ENCODE measurements at places on chromosomes 6 and 20.

DNA sequence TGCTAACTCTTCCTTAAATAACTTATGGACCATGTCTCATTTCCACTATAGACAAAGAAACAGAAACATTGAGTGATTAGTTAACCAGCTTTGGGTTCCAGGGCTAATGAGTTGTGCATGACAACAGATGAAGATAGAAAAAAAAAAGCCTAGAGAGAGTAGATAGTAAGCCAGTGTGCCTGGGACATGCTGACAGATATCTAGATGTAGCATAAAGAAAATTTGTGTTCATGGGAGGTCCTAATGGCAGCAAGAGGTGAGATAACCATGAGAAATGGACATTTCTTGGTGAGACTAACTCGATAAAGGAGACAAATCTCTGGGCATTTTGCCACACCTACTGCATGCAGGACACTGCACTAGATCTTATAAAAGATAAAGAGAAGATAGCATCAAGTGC is 2.8 kb upstream of the BTN3A3 start:
- DNase-seq = no peak

GRCh38 chr20:25065625-25066338 is 7.8 kb upstream of the ACSS1 start:
- DNase-seq = peak; percentile 25

DNA sequence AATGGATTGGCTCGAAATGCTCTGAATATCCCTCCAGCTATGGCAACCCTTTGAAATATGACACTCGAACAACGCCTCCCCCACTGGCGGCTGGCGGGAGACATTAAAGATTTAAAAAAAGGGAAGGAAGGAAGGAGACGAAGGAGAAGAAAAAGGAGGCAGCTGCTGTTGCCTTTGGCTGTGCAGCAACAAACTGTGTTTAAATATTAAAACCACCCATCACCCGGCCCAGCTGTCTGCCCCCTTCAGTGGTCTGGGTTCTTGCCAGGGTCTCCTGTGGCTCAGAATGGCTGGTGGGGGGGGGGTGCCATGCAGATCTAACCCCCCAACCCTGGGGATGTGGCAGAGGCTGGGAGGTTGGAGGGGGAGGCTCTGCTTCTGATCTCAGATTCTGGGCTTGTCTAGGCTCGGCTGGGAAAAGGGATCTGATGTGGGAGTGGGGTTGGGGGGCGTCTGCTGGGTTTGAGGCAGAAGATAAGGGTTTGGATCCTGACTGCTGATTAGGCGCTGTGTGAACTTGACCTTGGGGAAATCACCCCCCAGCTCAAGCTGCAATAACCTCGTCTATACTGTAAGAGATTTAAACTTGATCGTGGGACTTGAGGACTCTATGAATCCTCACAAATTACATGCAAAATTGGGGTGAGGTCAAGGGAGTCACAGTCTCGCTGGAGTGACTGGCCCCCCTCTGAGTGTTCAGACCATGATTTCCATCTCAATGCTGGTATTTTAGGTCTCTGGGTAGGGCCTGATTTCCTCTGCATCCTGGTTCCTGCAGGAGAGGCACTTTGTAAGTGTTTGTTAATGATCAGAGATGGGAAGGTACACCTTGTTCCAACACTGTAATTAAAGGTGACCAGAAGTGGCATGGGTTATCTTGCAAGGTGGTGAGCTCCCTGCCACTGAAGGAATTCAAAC is 40.3 kb upstream of the BLCAP start:
- peak; percentile 31 for DNase-seq

DNA sequence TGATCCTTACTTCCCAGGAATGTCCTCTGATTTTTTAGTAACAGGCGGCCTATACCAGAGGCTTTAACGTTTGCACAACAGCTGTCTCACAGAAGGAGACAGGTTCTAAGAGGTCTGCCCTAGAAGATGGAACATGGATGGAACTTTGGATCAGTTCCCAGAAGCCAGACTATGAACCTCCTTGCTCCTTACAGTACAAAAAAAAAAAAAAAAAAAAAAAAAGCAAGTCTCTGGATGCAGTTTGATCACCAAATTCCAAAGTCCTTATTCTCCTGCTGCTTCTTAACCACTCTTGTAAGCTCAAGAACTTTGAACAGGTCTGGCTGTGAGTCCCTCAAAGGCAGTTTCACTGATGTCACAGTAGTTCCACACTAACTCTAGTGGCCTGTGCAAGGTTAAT is 2.0 kb upstream of the TRMT11 start:
- DNase-seq = no peak

DNA sequence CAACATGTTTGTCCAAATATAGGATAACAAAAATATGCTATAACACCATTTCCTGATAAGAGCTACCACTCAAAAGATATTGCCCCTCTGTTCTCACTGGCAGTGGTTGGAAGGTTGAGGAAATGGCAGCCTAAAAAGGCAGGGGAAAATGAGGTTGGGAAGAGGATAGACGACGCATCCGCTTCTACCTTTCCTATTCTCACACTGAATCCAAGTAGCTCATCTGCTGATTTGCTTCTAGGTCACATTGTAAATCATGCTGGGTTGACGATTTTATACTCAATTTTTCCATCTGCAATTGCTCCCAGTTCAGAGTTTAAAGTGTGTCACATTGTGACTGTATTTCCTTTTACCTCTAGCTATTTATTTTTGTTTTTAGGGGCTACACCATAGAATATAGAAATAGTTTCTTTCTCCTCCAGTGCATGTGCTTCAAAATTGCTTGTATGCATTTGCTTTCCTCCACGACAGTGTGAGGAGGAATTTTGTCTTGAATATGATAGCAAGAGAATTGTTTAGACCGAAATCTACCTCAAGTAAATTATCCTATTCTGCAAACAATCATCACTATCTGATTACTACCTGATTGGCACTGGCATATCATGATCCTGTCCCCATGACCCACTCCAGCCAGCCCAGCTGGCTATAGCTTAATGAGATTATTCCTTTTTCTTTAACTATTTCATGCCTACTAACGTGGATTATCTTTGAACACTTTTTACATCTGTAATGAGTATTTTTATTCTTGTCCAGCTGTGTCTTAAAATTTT is 179.6 kb upstream of the RAB32 start:
- DNase-seq = no peak

GRCh38 chr20:54502179-54502578 is 26.8 kb downstream of the DOK5 start:
- no peak for DNase-seq

GRCh38 chr6:20763296-20763695 is 229.0 kb downstream of the CDKAL1 start:
- no peak for DNase-seq

DNA sequence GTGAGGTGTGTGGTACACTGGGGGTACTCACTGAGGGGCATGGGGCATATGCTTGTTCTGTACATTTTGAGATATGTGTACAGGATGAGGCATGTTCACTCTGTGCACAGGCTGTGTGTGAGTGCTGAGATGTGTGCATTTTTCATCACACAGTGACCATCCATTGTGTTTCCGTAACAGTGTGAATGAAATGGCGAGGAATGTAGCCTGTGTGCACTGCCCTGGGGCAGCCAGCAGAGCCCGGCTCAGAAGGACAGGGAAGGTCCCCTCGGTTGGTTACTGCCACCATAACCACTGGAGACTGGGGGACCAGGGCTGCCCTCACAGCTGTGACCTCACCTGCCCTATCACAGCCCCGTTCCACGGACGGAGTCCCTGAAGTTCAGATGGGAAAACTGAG is 106.2 kb upstream of the MYL9 start:
- no peak for DNase-seq

DNA sequence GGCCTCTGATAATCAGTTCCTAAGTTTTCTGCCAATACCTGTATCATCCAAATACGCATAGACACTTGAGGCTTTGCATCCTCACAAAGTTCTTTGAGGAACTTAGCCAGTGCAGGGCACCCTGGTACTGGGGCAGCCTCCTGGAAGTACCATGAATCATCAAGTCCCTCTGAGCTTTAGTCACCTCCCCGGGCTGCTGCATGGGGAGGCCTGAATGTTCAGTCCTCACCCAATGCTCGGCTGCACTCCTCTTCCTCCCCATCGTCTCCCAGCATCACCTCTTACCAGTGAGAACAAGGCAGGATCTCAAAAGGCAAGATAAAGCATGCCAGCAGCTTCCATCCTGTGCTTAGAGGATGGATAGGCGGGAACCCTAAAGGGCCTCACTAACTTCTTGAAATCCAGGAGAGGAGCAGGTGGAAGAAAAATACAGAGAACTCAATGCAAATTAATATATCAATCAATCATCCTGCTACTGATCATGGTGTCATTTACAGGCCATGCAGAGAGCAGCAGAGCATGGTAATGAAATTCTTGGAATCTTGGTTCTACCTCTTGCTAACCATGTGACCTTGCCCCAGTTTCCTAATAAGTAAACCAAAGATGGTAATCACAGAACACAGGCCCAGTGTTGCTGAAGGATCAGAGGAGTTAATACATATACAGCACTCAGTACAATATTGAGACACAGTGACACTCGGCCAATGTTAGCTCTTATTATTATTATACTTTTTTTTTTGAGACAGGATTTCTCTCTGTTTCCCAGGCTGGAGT is 4.7 kb upstream of the CCN6 start:
- no peak for DNase-seq

DNA sequence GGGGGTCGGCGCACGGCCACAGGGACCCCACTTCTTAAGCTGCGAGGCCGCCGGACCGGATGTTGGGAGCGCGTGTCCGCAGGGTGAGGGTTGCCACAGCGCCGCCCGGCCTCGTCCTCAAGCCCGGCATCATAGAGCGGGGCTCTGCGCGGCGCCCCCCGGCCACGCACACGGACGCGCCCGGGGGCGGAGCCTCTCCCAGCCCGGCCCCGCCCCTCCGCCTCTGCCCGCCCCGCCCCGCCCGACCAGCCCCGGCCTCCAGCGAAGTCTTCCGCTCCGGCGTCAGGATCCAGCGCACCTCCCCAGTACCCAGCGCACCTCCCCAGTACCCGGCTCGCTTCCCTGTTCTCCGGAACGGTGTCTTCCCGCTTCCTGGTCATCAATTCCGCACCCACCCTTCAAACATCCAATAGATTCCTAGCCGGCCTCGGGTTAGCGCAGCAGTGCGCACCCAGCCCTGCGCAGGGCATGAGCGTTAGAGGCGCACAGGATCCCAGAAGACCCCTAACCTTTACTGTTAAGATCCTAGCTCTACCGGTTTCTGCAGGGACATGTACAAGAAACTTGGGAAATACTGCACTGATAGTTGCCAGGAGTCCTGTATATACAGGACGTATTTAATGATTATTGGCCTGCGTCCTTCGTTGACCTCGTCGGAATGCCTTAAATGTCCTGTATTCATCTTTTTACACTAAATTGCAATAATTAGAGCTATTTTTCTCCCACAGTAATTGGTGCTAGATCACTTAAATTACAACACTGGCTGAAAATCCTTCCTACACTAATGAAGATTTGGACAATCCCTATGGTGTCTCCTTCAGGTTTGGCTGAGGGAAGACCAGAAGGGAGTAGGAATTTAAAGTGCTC is 535 bp upstream of the DNAAF9 start:
- peak; percentile 74 for DNase-seq

- DNase-seq = no peak
These were observed 82.1 kb downstream of the PLEKHG1 start for GRCh38 chr6:150681578-150682395.

- DNase-seq = no peak
These were observed 6.0 kb downstream of the TMEM30A start for GRCh38 chr6:75278474-75279077.

DNA sequence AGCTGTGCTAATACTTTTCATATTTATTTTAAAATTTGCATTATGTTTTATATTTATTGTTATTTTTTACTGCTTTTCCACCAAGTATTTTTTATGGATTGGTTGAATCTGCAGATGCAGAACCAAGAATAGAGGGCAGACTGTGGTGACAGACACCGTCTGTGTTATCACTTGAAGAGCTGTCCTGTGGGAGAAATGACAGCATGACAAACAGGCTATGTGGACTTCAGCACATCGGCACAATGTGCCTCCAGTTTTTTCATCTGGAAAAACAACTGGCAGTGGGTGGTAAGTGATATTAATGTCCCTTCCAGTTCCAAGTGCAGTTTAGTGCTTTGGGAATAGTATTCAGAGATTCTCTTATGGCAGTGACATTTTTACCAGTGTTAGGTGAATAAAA is 492.9 kb downstream of the PRKN start:
- DNase-seq = no peak

GRCh38 chr6:163404825-163405265 is 9.7 kb upstream of the QKI start:
- no peak for DNase-seq

- no peak for DNase-seq
These were observed 88.1 kb upstream of the IFNGR1 start for GRCh38 chr6:137307163-137307854.

- DNase-seq = no peak
These were observed 1.1 kb upstream of the SLC32A1 start for GRCh38 chr20:38723017-38723847.

GRCh38 chr6:32974541-32975308 is 6.3 kb downstream of the BRD2 start:
- DNase-seq = no peak

DNA sequence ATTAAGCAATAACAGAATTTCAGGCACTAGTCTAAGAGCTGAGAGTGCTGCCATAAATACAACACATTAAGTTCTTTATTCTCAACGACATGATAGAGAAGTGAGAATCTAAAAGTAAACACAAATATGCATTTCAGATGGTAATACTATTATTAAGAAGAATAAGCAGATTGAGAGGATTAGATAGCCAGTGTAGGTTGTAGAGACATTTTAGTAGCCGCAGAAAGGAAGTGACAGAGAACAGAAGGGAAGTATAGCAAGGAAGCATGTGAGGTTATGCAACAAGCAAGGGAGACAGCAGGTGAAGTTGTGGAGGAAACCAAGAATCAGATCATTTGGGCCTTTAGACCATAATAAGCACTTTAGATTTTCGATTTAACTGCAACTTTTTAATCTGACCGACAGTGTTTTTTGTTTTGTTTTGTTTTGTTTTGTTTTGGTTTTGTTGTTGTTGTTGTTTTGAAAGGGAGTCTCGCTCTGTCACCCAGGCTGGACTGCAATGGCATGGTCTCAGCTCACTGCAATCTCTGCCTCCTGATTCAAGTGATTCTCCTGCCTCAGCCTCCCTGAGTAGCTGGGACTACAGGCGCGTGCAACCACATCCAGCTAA is 737.0 kb upstream of the ADGRB3 start:
- DNase-seq = no peak

- no peak for DNase-seq
These were observed 75.4 kb downstream of the RPP40 start for GRCh38 chr6:4928426-4928825.

GRCh38 chr20:58228484-58229197 is at the start of gene ANKRD60:
TSS of gene ANKRD60 (minus strand) at chr20:58228653. CDS start at chr20:58228653, 0 bp downstream.
- DNase-seq = peak; percentile 43

- DNase-seq = no peak
These were observed 4.6 kb downstream of the C6orf58 start for GRCh38 chr6:127581576-127581975.

Data from NCI-H1930 (cell line).